ENCODE measurements at places on chromosomes 4 and X. TPM values are rescaled to one million over a fixed set of nuclear protein-coding genes. Genes with fewer than 3 reads are reported as not detected.

Gene TMEM271
- total RNA-seq = not detected

Gene CCSER1
- total RNA-seq = 1.2 TPM

Gene NCAPG
- 13.3 TPM for total RNA-seq

Gene UGT2B11
- not detected for total RNA-seq

Gene ZNF674
- total RNA-seq = 3.6 TPM

Gene TRPC3
- total RNA-seq = not detected

Gene MAB21L2
- total RNA-seq = not detected

DNA sequence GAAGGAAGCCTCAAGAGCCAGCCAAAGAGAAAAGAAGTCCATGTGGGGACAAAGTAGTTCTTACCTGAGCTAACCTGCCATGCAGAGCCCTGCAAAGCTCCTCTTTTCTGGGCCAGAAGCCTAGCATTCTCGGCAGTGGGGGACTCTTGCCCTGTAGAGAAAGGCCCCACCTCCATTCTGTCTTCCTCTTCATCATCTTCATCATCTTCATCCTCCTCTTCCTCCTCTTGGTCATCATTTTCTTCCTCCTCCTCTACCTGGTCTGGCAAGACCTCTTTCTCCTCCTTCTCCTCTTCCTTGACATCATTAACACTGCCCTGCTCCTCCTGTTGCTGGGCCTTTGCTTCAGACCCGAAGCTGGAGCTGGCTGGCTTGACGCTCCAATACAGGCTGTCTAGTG lies 16.7 kb downstream of the LAS1L start:
- no peak for ATAC-seq

DNA sequence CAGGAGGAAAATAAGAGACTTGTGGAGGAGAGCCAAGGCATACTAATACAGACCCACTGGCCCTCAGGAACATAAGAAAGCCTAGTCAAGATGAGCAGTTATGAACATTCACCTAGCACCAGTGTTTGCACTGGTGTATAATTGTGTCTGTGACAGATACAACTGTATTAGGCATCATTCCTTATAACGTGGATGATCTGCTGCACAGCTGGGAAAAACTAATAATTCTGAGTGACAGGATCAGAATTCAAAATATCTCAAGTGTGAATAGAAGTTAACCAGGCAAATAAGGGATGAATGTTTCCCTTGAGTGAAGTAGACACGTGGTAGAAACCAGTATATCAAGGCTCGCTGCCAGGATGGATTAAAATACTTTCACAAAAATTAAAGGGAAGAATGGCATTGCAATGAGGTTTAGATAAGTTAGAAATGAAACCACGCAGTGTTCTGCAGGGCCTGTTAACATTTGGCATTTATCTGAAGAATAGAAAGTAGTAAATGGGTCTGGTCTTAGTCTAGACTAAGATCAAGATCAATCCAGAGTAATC lies 325.9 kb downstream of the EPHA5 start:
- peak; percentile 26 for ATAC-seq

DNA sequence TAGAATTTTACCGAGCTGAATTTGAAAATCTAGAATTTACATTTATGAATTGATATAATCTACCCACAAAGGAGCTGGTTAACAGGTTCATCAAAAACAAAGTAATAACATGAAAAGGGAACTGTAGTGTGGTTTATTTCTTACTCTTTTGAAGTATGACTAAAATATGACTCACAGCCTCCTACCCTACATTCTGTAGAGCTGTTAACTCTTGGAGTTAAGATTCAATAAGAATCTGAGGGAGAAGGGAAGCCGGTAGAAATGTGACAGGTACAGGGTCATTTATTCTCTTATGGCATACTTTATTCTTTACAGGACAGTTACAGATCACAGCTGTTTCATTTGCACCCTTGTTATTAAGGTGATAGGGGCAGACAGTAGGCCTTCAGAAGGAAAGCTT lies 132.2 kb upstream of the FAM47B start:
- ATAC-seq = no peak

DNA sequence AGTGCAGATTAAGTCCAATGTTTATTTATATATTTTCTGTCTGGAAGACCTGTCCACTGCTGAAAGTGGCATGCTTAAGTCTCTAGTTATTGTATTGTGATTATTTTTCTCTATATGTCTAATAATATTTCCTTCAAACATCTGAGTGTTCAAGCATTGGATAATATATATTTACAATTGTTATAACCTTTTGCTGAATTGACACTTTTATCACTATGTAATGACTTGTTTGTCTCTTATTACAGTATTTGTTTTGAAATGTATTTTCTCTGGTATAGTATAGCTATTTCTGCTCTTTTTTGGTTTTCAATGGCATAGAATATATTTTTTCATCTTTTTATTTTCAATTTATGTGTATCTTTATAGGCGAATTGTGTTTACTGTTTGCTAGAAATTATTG lies 59.7 kb downstream of the EDA2R start:
- ATAC-seq = no peak

GRCh38 chr4:211033-211511 lies 86.8 kb downstream of the ZNF718 start:
- peak; percentile 42 for ATAC-seq

DNA sequence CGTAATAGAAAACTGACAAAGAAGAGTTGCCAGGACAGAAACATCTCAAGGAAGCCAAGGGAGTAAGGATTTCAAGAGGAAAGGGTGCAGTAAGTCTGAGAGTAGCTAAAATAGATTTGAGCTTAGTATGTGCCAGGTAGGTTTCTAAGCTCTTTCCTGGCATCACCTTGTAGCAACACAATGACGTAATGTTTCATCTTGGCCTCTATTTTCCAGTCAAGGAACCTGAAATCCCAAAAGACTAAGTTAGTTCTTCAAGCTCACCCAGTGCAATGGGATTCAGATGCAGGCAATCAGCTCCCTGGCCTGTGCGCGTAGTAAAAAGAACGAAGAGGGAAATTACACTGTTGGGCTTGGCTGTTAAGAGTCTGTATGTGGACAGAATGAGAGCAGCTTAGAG lies 586.5 kb upstream of the TENM3 start:
- ATAC-seq = no peak

DNA sequence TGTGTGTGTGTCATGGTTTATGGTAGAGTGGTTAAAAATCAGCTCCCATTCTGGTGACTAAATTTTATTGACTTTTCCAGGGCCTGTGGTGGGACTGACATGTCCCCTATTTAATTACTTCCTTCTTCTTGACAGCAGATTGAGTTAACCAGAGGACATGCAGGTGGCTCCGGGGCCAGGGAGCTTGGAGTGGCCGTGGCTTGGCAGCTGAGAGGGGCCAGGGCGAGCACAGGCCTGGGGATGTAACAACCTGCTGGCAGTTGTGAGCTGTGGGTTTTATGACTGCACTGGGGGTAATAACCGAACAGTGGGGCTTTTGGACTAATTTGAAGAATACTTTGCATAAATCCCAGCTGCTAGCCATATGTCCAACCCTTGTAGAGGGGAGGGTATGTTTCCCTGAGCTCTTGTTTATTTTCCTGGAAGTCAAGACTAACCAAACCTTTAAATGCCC lies 186.0 kb downstream of the MID1IP1 start:
- no peak for ATAC-seq

DNA sequence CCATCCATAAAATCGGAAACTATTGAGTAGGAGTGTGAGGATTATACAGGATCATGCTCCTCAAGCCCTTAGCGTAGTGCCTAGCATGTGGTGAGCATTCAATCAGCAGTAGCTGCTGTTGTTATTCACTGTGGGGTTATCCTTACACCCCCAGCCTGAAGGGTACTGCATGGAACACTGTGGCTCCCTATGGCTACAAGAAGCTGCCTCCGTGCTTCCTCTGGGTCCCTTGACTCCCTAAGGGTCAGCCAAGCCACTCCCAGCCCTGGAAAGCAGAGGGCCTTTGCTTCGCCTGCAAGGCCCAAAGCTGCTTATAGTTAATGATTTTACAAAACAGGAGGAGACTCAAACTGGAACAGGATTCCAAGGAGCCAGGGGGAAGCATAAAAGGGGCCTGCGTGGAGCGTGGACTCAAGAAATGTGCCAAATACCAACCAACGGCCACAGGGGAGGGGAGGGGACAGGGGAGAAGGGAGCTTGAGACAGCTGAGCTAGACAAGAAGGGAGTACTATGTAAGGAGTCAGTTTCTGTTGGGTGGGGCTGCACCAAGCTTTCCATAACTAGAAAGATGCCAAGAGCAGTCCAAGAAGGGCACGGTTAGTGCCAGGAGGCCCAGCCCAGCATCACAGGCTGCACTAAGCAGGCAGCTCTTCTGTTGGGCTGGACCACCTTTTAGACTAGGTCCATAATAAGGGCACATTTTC lies 15.9 kb downstream of the SEPTIN6 start:
- ATAC-seq = no peak

DNA sequence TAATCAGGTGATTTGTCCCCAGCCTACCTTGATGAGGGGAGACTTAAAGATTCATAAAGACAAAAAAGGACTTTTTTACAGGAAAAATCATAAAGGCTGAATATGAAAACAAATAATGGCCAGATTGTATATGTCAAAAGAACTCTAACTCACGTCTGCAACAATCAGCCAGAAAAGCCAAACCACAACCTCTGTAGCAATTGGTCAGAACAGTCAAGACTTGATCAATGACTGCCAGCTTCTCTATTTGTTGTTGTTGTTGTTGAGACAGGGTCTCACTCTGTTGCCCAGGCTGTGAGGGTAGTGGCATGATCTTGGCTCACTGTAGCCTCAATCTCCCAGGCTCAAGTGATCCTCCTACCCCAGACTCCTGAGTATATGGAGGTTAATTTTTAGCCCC lies 35.9 kb upstream of the PPA2 start:
- no peak for ATAC-seq

GRCh38 chrX:1213971-1214370 lies 1.5 kb upstream of the CRLF2 start:
- ATAC-seq = no peak

DNA sequence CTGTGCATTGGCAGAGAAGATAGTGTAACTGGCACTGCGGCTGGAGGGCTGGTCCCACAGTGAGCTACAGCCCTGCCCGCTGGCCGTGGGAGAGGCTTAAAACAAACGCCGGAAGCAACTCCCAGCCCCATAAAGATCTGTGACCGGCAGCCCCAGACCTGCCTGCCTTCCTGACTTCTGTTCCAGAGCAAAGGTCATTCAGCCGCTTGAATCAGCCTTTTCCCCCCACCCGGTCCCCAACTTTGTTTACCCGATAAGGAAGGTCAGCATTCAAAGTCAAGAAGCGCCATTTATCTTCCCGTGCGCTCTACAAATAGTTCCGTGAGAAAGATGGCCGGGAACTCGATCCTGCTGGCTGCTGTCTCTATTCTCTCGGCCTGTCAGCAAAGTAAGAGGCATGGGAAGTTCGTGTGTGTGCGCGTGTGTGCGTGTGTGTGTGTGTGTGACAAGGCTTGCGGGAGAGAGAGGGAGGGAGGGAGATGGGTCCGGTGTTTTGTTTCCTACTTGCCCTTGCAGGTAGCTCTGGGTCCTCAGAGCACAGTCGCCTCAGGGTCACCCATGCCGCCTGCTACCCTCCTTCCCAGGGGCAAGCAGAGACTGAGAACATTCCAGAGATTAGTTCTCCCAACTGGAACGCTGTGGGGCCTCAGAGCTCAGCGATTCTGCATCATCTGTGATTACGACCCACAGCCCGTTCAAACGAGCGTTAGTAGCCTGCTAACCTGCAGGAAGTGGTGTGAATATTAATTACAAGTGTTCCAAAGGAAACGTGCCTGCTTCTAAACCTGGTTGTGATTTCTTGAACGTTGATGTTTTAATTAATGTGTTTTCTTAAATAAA lies at the start of gene MGST2:
MGST2 (plus strand) TSS at position 130 of the 840 bp plus-strand sequence; CDS start at position 331, 201 bp downstream.
- ATAC-seq = peak; percentile 88

DNA sequence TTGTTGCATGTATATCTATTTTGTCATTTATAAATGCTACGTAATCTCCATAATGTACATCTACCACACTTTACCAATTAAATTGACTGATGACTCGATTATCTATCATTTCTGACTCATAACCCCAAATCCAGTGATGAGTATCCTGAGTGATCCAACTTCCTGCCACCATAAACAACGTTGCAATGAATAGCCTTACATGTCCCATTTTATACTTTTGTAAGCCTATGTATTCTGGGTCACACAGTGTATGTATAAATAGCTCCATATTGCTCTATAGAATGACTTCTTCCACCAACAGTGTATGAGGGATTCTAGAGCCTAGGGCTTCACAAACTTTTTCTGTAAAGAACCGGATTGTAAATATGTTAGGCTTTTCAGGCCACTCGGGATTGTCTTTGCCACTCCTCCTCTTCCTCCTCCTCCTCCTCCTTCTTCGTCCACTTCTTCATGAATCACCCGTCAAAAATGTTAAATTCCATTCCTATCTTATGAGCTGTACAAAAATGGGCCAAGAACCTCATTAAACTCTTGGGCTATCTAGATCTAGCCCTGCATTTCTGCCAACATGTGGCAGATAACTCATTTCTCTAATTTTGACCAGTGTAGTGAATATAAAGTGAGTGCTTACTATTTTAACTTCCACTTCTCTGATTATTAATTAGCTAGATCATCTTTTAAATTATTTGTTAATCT lies 672.2 kb upstream of the AMOT start:
- ATAC-seq = no peak

- ATAC-seq = no peak
Measured at GRCh38 chrX:151870602-151871001, 42.1 kb upstream of the MAGEA4 start.

- ATAC-seq = no peak
Measured at GRCh38 chr4:70613306-70614183, 15.0 kb upstream of the ENAM start.

DNA sequence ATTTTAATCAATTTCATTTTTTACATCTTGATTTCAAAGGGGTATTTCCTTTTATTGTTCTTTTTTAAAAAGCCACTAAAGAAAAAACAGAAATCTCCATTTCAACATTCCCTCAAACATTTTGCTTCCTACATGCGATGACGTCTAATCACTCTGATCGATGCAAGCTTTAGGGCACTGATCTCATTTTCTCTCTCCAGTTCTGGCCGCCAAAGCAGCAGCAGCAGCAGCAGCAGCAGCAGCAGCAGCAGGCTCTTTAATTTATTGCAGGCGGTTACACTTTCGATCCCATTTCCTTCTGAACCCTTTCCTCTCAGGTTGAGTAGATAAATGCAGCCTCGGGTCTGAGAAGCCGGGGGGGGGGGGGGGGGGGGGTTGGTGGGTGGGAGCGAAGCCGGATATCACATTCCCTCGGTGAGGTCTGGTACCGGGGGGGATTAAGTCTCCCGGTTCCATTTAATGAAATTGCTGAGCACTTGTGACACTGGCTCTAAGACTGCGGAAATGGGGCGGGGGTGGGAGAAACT lies 3.4 kb upstream of the PCDH7 start:
- ATAC-seq = no peak

GRCh38 chr4:128166982-128167381 lies 105.9 kb downstream of the LARP1B start:
- no peak for ATAC-seq

- no peak for ATAC-seq
Measured at GRCh38 chr4:134560728-134561127, 359.1 kb upstream of the PABPC4L start.

GRCh38 chrX:39802354-39802753 lies 295.4 kb downstream of the BCOR start:
- ATAC-seq = no peak
